ENCODE measurements at places on chromosomes 6 and 20.

- no peak for DNase-seq
Observed at GRCh38 chr6:151869787-151870186, 62.3 kb downstream of the ESR1 start.

DNA sequence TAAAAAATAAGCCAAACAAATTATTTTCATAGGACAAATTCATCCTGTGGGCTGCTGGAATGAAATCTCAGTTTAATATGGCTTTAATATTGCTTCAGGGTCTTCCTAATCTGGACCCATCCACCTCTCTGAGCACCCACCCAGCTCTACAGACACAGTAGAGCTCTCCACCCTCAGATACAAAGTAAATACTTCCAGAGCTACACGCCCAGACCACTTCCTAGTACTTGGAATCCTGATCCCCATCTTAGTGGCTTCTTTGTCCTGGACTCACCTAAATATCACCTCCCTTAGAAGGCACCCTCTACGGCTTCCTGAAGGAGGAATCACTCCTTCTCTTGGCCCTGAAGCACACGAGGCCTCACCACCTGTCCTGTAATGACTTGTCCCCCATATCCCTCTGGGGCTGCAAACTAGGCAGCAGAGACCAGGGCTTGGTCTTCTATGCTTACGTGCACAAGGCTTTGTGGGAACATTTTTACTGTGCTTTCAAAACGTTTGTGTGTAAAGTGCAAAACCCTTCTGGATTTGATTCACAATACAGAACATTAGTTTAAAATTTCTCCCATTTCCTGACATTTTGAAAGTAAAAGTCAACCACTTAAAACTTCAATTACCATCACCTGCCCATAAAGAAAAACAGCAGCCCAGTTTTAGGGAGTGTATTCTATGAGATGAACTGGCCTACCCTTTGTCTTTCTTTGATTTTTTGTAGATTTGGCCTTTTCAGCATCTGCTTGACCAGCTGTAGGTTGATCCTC, 2.4 kb downstream of the CTCFL start:
- no peak for DNase-seq

- DNase-seq, result no peak
Observed at GRCh38 chr6:36130667-36131510, 576 bp downstream of the MAPK13 start.

GRCh38 chr6:93916716-93917115, 497.4 kb upstream of the EPHA7 start:
- no peak for DNase-seq

DNA sequence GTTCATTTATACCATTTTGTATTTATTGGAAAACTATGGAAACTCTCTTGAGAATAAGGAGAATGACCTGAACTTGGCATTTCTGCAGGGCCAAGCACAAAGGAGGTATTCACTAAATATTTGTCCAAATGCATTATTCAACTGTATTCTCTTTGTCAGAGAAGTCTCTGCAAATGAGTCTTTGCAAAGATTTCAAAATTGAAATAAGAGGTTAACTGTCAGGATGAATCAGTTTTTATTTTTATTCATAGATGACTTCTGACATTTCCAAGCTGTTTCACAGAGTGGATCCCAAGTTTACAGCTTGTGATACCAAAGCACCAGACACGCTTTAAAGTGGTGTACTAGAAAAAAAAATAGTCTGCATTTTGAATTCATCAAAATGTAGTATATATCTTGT, 131.6 kb downstream of the UTRN start:
- DNase-seq, result no peak

GRCh38 chr6:3164388-3164787, 7.0 kb upstream of the TUBB2A start:
- DNase-seq, result no peak

DNA sequence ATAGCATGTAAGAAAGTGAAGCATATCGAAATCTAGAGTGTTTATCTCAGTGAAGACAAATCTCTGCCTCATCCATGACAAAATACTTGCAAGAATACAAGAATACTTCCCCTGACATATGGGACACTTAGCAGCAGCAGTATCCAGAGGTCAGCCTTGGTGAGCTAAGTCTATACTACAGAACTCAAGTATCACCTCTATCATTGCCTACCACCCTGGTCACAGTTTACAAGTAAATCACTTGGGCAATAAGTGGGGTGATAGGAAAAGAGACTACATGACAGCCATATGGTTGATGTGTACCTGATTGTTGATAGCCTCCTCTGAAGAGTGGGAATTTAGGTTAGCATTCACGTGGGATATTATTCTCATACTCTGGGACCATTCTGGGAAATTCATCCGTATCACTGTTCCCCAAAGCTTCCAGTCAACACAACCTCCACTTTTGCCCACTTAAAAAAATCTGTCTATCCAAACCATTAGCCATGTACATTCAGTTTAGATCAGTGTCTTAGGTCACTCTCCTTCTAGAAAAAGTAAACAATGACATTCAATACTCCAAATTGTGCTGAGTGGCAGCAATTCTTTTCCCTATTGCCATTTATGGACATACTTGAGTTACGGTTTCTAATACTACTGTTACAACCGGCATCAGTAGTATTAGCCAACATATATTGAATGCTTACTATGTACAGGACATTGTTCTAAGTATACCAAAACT, 118.2 kb upstream of the PRSS16 start:
- no peak for DNase-seq

- DNase-seq, result peak; percentile 64
Observed at GRCh38 chr6:33288921-33289783, at the start of the genes PFDN6 and WDR46. PFDN6 (plus strand) TSS chr6:33289601; CDS start chr6:33289857, 256 bp downstream. WDR46 (minus strand) TSS chr6:33289239; CDS start chr6:33289170, 69 bp downstream.

DNA sequence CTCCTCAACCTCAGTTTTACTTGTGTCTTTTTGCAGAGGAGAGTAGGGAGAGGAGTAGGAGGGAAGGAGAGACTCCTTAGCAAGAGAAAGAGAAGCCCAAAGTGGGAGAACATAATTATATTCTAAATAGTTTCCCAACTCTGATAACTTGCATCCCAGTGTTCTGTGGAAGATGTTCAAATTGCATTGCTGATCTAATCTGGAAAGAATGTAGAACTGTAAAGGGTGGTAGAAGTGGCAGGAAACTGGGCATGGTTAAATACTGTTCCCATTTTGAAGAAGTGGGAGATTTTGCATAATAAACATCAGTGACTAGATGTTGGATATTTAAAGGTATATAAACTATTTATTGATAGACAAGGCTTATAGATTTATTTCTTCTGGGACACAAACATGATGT, 42.6 kb upstream of the HMGN3 start:
- no peak for DNase-seq

DNA sequence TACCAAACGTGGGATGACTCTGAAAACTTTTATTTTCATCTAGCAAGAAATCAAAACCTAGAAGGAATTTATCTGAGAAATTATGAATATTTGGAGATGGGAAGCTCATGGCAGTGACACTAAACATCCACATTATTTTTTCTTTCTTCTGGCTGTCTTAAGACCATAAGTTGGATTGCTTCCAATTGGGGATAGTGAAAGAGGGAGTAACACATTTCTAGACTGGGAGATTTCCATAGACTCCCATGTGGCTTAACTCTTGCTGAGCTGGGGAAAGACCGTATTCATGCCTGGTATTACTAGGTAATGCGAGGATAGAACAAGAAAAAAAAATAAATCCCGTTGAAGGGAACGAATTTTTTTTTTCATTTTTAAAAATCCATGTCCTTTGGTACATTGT, 120.0 kb downstream of the UTRN start:
- DNase-seq, result no peak

- no peak for DNase-seq
Observed at GRCh38 chr6:155165029-155165710, 98.6 kb upstream of the CLDN20 start.

- no peak for DNase-seq
Observed at GRCh38 chr6:24500683-24501082, 5.9 kb downstream of the ALDH5A1 start.

DNA sequence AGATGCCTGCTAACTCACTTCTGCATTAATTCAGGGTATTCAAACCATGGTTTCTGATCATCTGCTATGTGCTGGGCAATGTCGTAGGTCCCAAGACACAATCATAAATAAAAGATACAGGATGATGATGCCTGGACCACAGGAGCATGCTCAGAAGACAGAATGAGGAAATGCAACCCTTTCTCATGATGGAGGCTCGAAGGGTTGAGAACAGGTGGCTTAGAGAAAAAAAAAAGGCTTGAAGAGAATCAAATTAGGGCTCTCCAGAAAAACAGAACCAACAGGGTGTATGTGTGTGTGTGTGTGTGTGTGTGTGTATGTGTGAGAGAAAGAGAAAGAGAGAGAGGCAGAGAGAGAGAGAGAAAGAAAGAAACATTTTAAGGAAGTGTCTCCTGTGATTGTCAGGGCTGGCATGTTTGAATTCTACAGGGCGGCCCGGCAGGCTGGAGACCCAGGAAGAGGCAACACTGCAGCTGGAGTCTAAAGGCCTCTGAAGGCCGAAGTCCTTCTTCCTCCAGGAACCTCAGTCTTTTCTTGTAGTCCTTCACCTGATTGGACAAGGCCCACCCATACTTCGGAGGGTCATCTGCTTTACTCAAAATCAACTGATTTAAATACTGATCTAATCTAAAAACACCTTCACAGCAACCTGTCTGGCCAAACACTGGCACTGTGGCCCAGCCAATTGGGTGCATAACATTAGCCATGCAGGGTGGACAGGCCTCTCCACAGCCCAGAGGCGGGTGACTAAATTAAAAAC, 143.8 kb downstream of the ERMARD start:
- DNase-seq, result no peak

- no peak for DNase-seq
Observed at GRCh38 chr20:59984541-59984940, 26.3 kb downstream of the CDH26 start.

- DNase-seq, result no peak
Observed at GRCh38 chr20:8646033-8646441, 422.9 kb upstream of the PLCB4 start.

DNA sequence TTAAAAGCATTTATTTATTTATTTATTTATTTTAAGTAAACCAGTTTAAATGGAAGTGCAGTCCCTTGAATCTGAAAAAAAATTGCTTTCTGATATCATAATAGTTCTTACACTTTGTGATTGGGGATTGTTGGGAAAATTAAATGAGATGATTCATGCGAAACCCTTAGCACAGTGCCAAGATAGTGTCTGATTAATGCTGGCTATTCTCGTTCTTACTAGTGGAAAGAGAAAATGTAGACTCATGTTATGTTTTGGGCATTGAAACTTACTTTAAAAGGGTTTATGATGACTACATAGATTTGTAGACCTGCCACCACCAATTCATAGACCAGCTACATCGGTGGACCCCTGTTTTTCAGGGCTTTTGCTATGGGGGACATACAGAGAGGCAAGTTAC, 229.2 kb upstream of the ZFP64 start:
- no peak for DNase-seq

DNA sequence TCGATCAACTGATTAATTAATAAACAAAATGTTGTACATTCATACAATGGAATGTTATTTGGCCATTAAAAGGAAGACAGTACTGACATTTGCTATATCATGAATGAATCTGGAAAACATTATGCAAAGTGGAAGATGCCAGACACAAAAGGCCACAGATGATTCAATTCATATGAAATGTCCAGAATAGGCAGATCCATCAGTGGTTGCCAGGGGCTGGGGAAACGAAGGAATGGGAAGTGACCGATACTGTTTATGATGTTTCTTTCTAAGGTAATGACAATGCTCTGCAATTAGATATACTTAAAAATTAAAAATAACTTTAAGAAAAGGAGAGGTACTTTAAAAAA, 37.2 kb downstream of the ELOVL5 start:
- no peak for DNase-seq

DNA sequence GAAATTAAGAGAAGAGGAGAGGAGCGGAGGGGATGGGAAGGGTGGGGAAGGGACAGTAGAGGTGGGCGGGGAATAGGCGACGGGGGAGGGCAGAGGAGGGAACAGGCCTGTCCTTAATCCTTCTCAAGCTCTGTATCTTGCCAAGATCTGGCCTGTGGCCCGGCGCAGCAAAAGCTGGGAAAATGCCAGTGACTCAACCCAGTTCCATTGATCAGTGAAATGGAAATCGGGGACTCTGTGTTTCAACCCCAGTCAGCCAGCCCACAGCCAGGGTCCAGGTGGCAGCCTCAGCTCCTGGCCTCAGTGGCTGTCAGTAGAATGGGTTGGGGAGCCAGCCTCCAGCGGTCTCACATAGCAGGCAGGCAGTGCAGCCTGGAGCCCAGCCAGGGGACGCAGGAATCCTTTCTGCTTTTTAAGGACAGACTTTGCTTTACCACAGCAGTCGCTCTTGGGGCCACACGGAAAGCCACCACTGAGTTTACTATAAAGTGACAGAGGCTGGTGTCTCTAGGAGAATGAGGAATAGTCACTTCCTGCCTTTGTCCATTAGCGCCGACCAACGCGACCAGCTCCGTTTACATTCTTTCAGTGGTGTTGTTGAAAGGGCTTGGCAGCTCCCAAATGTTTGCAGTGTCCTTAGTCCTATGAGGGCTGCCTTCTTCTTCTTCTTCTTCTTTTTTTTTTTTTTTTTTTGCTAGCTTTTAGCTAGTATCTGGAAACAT, 128.0 kb downstream of the RIN2 start:
- DNase-seq, result no peak

DNA sequence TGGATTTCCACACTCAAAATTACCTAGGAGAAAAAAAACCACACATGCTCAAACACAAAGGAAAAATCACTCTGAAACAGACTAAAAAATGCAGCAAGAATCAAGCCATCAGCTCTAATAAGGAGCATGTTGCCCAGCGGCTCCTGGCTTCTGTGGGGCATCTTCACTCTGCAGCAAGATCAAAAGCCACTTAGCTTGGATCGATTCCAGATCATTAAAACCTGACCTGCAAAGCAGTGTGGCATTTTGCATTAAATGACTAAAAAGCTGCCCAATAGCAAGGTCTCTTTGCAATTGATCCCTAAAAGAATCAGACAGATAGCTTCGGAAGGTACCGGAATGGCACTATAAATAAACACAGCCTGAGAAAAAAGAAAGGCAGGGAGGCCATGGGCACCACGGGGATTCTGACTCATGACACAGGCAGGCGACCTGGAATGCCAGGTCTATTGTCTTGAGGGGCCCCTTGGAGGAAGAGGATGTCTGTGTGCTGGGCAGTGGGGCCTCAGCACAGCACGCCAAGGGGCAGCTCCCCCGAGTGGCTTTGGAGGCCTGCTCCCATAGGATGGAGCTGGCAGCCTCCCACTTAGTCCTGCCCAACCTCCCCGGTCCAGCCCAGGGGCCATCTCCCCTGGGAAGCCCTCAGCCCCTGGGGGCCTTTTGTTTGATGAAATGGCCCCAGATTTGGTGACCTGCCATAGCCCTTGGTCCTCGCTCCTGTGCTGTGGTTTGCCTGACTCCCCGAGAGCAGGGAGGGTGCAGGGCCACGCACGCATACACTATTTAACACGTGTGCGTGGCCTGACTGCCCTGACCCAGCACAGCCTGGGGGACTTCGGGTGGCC, 7.6 kb downstream of the LEMD2 start:
- DNase-seq, result no peak

DNA sequence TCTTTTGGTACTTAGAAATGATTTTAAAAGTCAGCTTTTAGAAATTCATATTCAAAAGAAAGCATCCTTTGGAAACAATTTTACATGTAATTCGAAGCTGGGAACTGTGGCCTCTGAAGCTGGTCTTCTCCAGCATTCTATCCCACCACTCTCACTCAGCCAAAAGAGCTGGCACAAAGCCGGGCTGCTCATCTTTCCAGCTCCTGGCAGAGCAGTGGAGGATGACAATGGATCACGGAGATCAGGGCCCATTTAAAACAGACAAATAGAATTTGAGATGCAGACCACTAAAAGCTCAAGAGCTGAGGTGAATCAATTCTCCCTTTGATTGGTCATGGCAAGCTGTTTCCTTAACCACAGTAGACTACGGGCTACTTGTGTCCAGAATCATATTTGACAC, 60.6 kb downstream of the OTOR start:
- DNase-seq, result peak; percentile 54

- no peak for DNase-seq
Observed at GRCh38 chr6:154605178-154605881, 94.8 kb upstream of the CNKSR3 start.

Measured in NCI-H1092 (cell line).